NCI-H1417 (cell line): ENCODE measurements at places on chromosomes 7 and 10.

DNA sequence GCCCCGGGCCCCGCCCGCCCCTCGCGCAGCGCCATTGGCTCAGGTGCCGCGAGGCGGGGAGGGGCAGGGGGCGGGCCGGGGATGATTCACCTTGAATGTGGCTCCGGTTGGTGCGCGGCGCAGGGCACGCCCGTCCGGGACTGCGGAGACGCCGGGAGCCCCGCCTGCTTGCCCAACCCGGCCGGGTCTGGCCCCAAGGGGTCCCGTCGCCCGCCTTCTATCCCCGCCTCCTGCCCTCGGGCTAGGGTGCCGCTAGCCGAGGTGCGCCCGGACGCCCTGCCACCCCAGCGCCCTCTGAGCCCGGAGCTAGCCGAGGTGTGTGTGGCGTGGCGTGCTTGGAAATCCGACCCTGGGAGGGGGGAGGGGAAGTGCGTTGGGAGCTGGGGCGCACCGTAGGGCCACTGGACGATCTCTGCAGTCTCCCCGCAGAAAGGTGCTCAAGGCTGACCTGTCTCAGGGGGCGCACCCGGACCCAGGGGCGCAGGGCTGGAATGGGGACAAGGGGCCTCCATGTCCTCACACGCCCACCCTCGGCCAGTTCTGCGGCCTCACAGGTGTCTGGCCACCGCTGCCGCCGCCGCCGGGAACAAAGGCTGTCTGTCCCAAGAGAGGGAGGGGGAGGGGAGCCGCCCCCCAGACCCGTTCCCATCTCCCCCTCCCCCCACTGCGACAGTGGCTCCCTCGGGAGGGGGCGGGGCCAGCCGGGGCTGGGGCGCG, 168.9 kb downstream of the NRF1 start:
- DNase-seq: peak; percentile 97

DNA sequence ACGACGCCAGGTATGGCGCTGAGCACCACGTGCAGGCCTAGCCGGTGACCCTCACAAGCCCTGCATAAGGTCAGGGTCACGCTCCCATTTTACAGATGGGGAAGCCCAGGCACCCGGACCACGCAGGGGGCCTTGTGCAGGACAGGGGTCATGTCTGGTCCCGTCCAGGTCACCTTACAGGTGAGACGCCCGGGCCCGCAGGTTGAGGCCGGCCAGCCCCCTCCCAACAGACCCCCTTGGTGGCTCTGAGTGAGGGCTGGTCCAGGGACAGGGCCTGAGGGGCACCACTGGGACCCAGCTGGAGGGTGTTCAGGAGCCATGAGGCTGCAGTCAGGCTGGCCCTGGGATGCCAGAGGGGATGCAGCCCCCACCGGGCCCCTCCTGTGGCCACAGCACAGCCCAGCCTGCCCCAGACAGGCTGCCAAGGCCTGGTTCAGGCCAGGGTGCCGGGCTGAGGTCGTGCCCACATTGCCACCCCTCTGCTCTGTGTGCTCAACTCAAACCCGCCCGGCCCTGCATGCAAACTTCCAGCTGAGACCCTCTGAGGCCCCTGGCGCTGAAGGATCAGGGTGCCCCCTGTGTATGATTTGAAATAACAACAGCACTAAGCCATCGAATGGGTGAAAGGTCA, 69.0 kb downstream of the PWWP2B start:
- DNase-seq: no peak

- DNase-seq: no peak
Observed at GRCh38 chr7:36758879-36759278, 34.6 kb upstream of the AOAH start.

GRCh38 chr10:133257489-133258065, 19.1 kb downstream of the ADAM8 start:
- no peak for DNase-seq

DNA sequence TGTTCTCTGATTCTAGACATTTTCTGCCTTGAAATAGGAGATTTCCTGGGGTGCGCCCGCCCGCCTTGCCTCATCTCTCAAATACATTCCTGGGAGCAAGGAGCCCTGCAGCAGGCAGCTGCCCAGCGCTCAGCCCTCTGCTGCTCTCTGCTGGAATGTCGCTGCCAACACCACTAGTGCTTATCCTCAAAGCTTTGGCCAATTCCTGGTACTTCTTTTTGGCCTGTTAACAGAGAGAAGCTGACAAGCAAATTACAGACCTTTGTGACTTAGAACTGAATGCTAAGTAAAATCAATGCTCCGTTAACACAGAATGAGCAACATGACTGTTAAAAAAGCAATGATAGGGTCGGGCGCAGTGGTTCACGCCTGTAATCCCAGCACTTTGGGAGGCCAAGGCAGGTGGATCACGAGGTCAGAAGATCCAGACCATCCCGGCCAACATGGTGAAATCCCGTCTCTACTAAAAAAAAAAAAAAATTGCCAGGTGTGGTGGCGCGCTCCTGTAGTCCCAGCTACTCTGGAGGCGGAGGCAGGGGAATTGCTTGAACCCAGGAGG, 41.9 kb upstream of the SYPL1 start:
- peak; percentile 87 for DNase-seq

GRCh38 chr7:76121044-76121443, 73.1 kb downstream of the MDH2 start:
- DNase-seq: no peak

DNA sequence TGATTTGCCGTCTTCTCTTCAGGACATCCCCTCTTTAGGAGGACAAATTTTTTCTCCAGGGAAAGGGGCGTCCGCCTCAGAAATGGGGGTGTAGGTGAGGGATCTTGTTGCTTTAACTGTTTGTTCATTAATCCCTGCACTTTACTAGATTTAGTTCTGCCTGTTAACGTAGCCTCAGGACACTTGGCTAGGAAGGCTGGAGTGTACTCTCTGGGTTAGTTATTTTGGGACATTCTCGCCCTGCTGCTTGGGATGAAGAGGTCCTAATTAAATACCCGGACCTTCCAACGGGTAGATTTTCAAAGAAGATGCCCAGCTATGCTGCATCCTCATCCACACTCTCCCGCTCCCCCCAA, 552 bp upstream of the ZNF365 start:
- no peak for DNase-seq

DNA sequence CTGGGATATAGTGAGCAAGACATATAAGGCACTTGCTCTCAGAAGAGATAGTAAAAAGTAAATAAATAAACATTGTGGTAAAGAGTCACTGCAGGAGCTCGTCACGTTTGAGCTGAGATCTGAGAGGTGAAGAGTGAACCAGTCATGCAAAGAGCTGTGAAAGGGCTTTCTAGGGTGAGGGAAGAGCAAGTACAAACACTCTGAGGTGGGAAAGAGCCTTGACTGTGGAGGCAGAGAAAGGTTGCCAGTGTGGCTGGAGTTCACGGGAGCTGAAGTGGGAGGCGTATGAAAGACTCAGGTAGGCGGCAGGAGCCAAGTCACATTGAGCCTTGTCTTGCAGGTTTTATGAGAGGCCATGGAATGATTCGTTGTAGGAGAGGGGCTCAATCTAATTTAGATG, 141.0 kb downstream of the C1GALT1 start:
- no peak for DNase-seq

- DNase-seq: no peak
Observed at GRCh38 chr10:79129361-79129997, 60.7 kb downstream of the ZMIZ1 start.

GRCh38 chr7:107234436-107234835, 65.6 kb downstream of the HBP1 start:
- peak; percentile 50 for DNase-seq

- peak; percentile 4 for DNase-seq
Observed at GRCh38 chr10:119421891-119422681, 120.4 kb downstream of the RGS10 start.

- DNase-seq: peak; percentile 21
Observed at GRCh38 chr10:69901628-69902505, 100.2 kb downstream of the COL13A1 start.

- peak; percentile 37 for DNase-seq
Observed at GRCh38 chr7:34747176-34747781, 89.3 kb downstream of the NPSR1 start.

GRCh38 chr10:21184216-21184615, 287.1 kb upstream of the NEBL start:
- peak; percentile 61 for DNase-seq

GRCh38 chr10:92305133-92306072, 14.4 kb downstream of the MARCHF5 start:
- DNase-seq: no peak

DNA sequence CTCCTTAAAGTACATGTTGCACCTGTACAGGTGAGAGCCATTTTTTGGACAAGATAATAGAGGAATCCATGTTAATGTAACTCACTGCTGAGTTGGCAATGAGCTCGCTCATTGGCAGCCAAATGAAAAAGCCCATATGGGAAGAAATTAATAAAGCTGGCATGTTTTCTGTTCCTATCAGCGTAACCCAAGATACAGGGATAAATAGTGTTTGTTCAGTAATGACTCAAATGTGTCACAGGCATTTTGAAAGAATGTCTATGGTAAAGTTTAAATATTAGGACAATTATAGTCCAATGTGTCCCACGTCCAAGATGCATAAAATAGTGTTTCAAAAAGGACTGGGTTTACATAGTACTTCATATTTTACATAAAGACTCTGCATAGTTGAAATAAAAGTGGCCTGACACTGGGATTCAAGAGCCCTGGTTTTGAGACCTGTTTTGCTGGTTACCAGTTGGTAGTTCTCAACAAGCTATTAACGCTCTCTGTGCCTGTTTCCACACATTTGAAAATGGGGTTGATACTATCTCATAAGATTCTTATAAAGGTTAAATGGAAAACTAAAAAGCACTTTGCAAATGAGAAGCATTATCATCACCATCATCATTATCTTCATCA, 49.1 kb downstream of the MTURN start:
- DNase-seq: no peak

DNA sequence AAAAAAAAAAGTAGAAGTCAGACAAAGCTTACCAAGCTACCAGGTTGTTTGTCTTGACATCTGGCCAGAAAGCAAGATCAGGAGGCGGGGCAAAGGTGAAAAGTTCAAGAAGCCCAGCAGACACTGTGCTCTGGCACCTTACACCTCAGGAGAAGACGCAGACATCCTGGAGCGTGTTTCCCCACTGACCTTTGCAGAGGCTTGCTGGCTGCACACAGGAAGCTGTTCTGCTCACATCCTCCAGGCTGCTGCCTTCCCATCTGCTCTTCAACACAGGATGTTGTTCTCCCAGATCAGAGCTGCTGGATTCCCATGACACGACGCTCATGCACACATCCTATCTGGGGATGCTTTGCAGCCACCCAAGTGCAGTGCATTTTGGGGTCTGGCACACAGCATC, 174.4 kb upstream of the KIAA1217 start:
- no peak for DNase-seq

DNA sequence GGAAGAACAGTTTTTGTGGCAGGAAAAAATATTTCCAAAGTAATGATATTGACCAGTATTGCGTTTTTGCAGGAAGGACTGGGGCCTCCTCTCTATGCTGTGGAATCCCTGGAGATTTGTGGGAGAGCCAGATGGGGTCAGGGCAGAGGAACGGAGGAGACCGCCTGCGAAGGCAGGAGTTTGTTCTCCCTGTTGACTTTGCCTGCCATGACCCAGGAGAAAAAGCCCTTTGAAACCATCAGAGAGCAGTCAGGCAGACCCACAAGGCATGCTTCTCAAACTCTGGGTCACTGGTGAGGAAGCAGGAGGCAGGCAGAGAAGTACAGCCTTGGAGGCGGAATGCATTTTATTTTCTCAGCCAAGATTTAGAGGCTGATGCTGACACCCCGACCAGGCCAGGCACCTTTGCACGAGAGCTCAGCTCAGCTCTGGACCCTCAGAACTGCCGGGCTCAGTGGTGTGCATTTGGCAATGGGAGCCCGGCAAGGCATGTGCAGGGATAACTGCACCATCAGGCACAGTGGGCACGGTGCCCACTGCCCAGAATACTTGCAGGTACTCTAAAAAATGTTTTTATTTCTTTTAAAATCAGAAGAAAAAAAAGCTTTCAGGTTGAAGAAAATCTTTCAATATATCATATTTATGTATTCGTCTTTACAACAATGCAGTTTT, 410.4 kb downstream of the RPS24 start:
- DNase-seq: no peak

GRCh38 chr10:5882961-5883360, 6.7 kb downstream of the ANKRD16 start:
- no peak for DNase-seq

DNA sequence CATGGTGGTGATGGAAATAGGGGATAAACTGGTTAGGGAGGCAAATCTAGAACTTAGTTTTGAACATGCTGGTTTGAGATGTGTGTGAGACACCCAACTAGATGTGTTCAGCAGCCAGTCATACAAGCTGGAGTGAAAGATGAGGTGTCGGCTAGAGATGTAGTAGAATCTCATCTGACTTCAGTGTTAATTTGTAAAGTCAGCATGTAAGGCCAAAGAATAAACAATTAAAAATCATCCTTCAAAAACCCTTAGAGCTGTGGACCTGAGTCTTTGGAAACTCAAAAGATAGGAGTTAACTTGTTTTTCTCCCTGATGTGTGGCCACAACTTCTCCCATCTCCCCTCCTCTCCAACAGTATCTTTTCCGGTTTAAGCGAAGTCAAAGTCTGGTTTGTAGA, 22.8 kb upstream of the AGK start:
- no peak for DNase-seq

DNA sequence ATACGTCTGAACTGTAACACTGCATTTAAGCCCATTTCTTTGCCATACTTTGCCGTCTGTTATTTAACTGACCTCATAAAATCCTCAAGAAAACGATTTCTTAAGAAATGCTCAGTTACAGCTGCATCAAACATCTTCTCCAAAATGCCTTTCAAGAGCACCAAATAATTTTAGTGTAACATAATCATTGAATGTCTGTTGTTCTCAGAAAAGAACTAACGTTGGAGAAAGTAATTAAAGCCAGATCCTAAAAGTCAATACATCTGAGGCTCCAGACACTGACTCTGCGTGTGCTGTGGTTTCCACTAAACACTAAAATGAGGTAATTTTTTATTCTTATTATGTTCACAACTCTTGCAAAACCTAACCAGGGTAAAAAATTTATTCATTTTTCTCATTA, 63.7 kb upstream of the LRRC17 start:
- DNase-seq: no peak

- DNase-seq: no peak
Observed at GRCh38 chr7:33661430-33662160, 243.7 kb upstream of the BMPER start.

GRCh38 chr10:97210543-97210960, 24.8 kb upstream of the SLIT1 start:
- peak; percentile 84 for DNase-seq

DNA sequence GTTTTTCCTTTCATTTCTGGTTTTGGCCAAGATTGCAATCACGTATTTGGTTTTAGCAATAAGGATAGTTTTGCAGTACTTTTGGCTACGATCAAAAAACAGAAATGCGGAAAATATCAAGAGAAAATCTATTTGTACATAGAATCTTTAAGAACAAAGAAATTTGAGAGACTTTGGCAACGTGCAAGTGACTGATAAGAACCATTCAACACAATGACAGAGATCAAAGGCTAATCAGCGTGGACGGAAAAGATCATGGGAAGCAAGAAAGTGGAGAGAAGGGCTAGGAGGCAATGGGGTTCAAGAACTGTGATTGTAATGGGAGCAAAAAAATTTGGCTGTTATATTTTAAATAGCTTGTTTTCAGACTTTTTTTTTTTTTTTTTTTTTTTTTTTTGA, 16.2 kb upstream of the LRRN3 start:
- DNase-seq: no peak
